Stimulated activated naive CD4-positive, alpha-beta T cell (primary cell): ENCODE measurements at places on chromosomes 5 and 9.

DNA sequence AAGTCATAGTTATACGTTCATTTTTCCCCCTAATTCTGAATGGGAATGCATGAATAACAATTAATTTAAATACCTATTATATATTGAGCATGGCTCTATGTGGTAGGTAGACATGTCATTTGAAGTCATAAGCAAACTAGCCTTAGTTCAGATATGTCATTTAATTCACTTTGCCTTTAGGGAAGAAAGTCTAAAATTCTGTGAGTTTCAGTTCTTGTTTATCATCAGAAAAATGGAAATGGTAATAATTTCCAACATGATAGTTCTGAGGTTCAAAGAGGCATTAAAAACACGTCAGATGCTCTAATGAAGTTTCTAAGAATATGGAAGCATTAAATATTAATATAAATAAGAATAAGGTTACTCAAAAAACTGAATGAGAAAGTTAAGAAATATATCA, 13.1 kb upstream of the ANXA1 start:
- no peak for DNase-seq

DNA sequence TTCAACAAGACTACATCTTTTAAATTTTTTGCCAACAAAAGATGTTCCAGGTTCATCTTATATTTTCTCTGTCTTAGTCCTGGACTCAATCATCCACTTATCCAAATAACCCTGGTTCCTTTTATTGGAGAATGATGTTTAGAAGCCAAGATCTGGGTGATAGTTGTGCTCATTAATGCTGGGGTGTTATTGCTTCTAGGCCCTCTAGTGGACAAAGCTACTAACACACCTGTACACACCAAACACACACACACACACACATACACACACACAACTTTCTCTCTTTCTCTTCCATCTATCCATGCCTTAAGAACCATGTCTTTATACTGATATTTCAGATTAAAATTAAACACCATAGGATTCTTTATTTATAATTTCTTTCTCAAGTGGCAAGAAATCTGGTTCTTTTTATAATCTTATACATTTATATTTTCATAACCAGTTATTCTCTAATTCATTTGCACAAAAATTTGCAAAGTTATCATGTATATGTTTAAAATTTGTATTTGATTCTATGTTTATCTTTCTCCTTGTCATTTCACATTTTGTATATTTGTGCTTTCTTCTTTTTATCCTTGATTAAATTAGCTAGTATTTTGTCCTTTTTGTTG, 179.1 kb upstream of the SMIM23 start:
- no peak for DNase-seq

DNA sequence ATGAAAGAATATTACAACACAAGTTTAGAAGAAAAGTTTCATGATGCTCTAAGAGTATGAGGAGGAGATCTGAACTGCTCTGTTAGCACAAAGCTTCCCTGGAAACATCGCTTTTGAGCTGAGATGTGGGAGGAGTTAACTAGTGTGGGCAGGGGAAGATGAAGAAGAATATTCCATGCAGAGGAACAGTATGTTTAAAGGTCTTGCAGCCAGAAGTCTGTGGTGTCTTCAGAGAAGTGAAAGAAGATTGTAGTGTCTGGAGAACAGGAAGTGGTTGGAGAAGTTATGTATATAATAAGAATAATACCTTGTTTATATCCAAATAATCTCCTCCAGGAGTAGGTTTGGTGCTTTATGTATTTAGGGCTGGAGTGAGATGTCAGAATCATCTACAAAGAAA, 406.7 kb downstream of the MAN2A1 start:
- DNase-seq = no peak

DNA sequence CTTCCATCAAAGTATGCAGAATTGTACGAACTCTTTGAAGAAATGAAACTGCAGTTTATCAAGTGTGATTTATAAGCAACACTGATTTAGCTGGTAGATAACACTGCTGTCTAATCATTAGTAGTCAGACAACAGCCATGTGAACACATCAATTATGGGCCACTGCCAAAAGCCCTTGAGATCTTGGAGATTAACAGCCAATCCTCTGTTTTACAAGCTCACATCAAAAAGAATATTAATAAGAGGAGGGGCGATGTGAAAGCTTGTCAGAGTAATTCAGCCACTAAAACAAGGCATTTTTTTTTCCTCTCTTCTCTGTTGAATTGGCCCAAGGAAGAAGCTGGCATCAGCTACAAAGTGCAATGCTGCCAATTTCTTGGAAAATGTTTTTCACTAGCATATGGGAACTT, 28.1 kb downstream of the ZNF608 start:
- no peak for DNase-seq

DNA sequence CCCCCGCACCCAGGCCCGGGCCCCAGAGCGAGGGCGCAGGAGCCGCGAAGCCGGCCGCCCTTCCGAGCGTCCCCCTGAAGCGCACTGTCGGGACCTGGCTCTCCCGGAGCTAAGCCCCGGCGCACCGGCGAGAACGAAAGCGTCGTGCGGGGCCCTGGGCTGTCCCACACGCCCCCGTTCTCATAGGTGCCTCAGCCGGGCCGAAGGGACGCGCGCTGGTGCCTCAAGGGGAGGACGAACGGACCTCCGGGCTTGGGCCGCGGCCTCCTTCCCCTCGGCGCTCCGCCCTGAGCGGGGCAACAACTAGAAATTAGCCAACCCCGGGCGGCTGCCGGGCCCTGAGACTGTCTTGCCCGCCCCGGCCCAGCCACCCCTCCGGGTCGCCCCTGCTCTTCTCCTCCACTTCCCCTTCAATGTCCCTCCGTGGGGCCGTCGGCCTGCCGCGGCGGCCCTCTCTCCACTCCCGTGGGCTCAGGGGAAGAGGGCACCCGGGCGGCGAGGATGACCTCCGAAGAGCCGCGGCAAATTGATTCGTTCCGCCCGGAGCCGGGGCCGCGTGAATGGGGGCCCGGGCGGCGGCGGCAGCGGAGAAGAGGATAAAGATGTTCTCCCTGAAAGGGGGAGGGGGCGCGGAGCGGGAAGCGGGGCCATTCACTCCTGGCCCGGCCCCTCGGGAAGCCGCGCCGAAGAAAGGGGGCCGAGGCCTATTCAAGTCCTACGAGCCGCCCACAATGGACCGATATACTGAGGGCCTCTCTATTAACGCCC, 3.5 kb upstream of the PRDM12 start:
- no peak for DNase-seq

- DNase-seq = no peak
Measured at GRCh38 chr5:11171236-11171635, 410.2 kb upstream of the DAP start.

DNA sequence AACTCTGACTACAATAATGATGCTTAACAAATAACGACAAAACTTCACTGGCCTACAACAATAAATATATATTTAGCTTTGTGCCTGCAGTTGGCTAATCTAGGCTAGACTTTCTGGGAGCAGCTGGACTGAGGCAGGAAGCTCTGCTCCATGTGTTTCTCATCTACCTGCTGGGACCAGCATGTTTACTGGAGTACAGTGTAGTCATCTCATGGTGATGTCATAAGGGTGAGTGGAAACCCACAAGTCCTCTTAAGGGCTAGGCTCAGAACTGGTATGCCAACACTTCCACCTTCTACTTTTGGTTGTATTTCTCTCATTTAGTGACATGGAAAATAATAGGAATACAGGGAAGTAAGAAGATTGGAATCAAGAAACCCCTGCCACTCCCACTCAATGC, 85.7 kb upstream of the NIPBL start:
- no peak for DNase-seq

- no peak for DNase-seq
Measured at GRCh38 chr5:122967085-122967484, 69.4 kb downstream of the PPIC start.

DNA sequence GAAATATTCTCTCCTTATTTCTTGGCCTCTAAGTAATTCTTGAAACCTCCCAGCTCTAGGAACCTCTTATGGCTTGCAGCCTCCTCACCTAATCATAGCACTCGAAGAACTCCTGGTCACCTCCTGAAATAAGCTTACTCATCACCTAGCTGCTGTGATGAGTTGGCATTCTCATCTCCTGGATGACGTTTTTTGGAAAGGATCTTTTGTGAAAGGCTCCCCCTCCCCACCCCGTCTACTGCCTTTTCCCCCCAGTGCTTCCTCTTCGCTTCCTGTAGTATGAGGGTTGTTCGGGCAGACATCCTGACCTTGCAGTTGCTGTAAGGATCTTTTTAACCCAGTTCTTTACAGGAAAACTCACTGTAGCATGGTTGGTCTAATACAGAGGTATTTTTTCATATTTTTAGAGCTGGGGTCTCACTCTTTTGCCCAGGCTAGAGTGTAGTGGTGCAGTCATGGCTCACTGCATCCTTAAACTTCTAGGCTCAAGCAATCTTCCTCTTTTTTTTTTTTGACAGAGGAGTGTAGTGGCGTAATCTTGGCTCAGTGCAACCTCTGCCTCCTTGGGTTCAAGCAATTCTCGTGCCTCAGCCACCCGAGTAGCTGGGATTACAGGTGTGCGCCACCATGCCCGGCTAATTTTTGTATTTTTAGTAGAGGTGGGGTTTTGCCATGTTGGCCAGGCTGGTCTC, 41.8 kb downstream of the ARHGAP26 start:
- DNase-seq = no peak

DNA sequence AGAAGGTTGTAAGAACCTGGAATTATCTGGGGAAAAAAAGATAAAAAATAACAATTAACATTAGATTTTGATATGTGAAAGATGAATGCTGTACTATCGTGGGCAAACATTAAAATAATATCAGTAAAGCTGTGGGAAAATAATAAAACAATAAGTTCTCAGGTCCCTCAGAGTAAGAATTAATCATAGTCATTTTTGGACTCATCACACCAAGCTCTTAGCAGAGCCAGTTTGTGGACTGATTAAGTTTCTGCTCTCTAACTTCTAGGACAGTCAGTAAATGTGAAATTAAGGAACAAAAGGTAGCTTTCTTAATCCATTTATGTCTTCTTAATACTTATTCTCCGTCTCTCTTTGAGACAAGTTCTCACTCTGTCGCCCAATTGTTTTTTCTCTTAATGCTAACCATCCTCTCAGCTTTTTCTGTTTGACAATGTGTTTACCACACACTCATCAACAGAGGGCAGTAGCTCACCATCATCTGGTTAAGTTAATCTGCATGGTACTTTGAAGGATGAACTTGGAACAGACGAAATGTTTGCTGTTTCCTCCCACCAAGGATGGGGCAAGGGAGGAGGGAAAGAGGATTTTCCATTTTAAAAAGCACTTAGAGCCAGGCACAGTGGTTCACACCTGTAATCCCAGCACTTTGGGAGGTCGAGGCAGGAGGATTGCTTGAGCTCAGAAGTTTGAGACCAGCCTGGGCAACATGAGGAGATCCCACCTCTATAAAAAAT, 5.3 kb upstream of the ACO1 start:
- peak; percentile 5 for DNase-seq

DNA sequence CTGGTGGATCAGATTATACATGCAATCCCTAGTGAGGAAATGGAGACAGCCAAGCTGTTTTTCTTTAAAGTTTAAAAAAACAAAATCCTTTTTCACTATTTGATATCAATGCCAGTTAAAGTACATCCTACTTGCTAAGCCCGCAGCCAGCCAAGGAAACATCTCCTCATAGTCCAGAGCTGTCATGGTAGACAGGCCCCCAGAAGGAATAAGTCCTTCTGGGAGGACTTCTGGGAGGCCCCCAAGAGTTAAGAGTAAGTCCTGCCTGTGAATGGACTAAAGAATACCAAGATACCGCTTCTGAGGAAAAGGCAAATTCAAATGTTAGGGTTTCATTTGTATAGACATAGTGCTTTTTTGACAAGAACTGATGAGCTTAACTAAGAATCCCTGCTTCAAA, 38.3 kb downstream of the MOCS2 start:
- no peak for DNase-seq

GRCh38 chr5:37742111-37742510, 97.7 kb downstream of the GDNF start:
- DNase-seq = no peak
